ENCODE measurements at places on chromosomes 3 and 15. TPM values are rescaled to one million over a fixed set of nuclear protein-coding genes. Genes with fewer than 3 reads are reported as not detected.

DNA sequence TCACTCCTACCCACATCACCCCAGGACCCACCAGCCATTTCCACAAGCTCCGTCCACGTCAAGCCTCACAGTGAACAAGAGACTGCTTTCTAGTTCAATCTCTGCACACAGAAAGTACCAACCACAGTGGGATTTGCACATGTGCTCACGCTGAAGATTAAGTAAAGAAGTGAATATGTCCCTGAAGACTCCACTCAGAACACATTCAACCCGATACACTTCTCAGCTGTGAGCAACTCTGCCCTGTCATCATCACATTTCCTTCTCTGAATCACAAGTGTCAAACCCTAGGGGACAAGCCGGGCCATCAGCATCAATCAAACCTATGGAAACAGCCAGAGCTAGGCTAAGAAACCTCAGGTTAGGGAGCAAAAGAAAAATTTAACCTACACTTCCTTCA is 1.9 kb downstream of the STIMATE start:
- no peak for DNase-seq

DNA sequence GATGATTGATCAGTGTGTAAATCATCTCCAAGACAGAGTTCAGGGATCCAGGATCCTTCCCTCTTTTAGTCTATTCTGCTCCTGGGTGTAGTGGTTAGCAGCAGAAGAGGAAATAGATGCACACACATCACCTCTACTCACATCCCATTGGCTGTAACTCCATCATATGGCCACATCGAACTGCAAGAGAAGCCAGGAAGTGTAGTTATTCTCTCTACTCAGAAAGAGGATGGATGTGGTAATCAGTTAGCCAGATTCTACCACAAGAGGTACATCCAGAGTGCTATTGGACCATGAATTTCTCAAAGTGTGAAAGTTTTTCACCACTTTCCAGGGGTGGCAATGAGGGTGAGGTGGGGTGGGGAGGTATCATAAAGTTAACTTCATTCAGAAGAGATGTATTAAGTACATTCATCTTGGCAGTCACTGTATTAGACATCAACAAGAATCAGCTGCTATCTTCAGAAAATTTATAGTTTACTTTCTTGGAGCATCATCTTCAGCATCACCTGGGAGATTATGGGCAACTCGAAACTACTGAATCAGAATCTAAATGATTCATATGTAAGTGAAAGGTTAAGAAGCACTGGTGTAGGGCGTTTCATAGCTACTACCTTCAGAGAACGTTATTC is 60.6 kb upstream of the GAP43 start:
- DNase-seq = no peak

DNA sequence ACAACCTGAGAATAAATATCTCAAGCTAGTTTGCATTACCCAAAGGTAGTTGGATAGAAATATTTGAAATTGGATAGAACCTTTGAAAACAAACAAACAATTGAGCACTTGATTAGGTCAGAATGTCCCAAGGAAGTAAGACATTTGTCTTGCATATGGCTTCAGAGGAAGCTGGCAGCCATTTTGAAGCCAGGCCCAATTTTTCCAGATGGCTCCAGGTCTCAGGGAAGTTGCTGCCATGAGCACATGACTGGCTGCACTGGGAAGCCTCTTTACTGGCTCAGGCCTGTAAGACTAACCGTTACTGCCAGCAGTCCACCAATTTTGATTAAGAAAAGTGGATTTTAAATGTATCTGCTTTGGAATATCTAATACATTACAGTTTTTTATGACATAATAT is 448.9 kb upstream of the DPH6 start:
- DNase-seq = no peak

- DNase-seq = no peak
Observed at GRCh38 chr3:124787476-124788195, 57.4 kb downstream of the UMPS start.

GRCh38 chr3:119413603-119414280 is 49.7 kb downstream of the TMEM39A start:
- DNase-seq = no peak

- no peak for DNase-seq
Observed at GRCh38 chr15:31374986-31375385, 48.4 kb downstream of the KLF13 start.

CHRM5 gene
- total RNA-seq = not detected
